ENCODE measurements at places on chromosomes 2 and 18.

- H3K27me3 ChIP-seq, result no peaks in the 10 kb centered on the region
- H3K4me1 ChIP-seq, result no peaks in the 10 kb centered on the region
- H3K36me3 ChIP-seq, result no peaks in the 10 kb centered on the region
- no peak overlapping the region for H3K27ac ChIP-seq
Measured at GRCh38 chr2:167424803-167425755, 536.8 kb downstream of the XIRP2 start.

DNA sequence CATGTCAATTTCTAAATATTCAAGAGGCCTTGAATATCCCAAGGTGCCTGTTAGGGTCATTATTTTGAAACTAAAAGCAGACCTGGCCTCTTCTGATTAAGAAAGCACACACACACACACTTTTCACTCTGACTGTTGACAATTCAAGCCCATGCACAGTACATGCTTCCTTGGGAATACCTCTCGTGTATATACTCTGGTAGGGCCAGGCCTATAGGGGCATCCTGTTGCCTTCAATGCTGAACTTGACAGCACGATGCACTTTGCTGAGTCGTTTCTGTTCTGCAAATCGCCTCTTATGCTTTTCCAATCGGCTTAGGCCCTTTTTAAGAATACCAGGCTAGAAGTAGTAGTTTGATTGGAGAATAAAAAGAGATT lies 40.6 kb downstream of the IWS1 start:
- no peaks in the 10 kb centered on the region for H3K27me3 ChIP-seq
- H3K27ac ChIP-seq, result no peak overlapping the region
- no peak overlapping the region for H3K4me3 ChIP-seq
- H3K4me1 ChIP-seq, result peaks cover 14% of the 10 kb centered on the region
- peaks cover 57% of the 10 kb centered on the region for H3K36me3 ChIP-seq

DNA sequence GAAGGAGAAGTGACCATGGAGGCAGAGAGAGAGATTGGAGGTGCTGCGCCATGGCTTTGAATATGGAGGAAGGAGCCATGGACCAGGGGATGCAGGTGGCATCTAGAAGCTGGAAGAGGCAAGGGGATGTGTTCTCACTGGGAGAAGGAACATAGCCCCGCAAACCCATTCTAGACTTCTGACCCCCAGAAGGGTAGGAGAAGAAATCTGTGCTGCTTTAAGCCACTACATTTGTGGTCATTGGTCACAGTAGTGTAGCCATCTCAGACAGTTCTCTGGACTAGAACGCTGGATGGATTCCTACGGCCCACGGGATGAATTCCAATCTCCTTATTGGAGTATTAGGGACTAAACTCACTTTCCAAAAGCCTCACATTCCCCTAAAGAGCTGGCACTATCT lies 67.8 kb downstream of the PTGR3 start:
- H3K27ac ChIP-seq, result no peak overlapping the region
- no peak for DNase-seq
- H3K27me3 ChIP-seq, result no peaks in the 10 kb centered on the region
- H3K36me3 ChIP-seq, result no peaks in the 10 kb centered on the region
- no peaks in the 10 kb centered on the region for H3K4me1 ChIP-seq

- H3K27ac ChIP-seq, result no peak overlapping the region
- no peaks in the 10 kb centered on the region for H3K4me1 ChIP-seq
- no peaks in the 10 kb centered on the region for H3K27me3 ChIP-seq
- H3K36me3 ChIP-seq, result no peaks in the 10 kb centered on the region
Measured at GRCh38 chr18:42100911-42101310, 145.9 kb downstream of the PIK3C3 start.

DNA sequence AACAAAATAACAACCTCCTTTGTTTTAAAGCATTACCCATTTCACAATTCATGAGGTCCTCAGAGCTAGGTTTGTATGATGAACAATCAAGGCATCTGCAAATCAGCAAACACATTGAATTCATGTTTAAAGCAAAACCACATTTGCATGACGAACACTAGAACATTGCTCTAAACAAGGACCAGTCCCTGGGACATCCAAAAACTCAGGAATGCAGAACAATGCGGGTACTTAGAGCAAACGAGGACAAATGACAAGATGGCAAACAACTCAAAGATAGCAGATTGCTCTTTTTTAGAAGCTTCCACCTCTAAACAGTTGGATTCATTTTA lies 45.7 kb upstream of the RALBP1 start:
- no peaks in the 10 kb centered on the region for H3K4me1 ChIP-seq
- no peak overlapping the region for H3K4me3 ChIP-seq
- H3K27me3 ChIP-seq, result no peaks in the 10 kb centered on the region
- H3K27ac ChIP-seq, result no peak overlapping the region
- no peak for DNase-seq
- no peaks in the 10 kb centered on the region for H3K36me3 ChIP-seq
